Renal cortical epithelial cell (primary cell): ENCODE measurements at places on chromosomes 2 and 18.

- no peak for DNase-seq
Observed at GRCh38 chr18:22627506-22627905, 209.8 kb upstream of the CTAGE1 start.

DNA sequence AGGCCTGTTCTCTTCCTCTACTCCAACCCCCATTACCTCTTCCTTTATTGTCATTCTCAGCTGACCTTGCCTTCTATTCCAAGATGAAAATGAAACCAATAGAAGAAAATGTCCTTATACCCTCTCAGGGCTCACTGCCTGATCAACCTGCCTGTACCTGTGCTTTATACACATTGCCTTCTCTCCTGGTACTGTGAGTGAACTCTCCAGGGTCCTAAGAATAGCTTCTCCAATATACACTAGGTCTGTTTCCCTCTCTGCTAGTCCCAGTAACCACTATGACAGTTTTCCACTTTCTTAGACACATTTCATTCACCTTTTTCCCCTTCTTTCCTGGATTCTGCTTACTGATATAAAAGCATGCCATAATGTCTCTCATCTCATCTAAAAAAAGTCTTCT, 85.7 kb downstream of the FSHR start:
- no peak for DNase-seq

DNA sequence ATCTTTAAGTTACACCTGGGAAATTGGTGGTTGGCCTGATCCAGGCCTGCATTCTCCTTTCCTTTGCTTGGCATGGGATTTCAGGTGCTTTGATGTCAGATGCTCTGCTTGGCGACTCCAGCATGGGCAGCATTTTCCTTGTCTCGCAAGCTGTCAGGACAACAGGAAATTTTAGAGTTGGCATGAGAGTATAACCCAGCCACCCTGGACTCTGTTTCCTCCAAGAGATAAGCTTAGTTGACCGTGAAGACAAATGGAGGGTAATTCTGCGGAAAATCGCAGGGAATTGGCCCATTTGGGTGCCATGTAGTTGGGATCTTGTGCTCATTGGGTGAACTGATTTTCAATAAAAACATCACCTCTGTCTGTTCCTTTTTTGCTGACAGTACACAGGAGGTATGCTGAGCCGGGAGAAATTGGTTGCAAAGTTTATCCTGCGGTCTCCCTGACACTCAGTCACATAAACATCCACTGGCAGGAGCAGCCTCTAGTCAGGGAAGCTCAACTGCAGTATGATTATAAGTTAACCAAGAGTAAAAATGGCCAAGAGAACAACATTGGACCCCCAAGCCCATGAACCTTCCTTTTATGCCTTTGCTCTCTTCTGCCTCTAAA, 409.9 kb downstream of the SETBP1 start:
- DNase-seq, result peak; percentile 3

GRCh38 chr2:193187816-193188215, 993.1 kb upstream of the TMEFF2 start:
- no peak for DNase-seq

GRCh38 chr2:46445556-46445955, 33.8 kb upstream of the TMEM247 start:
- no peak for DNase-seq

DNA sequence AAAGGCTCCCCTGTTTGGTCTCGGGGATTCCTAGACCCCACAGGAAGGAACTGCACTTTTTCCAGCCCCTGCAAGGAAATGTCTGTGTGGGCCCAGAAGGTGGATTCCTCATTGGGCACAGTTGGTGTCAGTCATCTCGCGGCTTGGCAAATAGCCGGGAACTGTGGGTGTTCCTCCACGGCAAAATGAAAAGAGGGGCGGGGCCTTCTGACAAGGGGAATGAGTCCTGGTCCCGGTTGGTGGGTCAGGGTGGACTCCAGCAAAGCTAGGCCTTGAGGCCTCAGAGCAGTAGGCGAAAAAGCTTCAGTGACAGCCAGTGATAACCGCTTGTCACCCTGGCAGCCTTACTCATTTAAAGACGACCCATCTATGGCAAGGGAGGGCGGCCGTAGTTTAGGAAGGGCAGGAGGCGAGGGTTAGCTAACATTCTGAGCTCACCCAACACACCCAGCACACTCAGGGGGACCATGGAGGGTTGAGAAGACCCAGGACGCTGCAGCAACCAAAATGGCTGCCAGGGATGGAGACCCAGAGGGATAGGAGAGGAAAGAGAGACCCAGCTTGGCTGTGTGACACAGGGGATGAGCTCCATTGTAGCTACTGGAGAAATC, 16.5 kb downstream of the SLC4A3 start:
- no peak for DNase-seq

- DNase-seq, result no peak
Observed at GRCh38 chr2:1496359-1496821, 83.1 kb downstream of the TPO start.

- peak; percentile 66 for DNase-seq
Observed at GRCh38 chr2:181138816-181139215, 158.4 kb downstream of the UBE2E3 start.

GRCh38 chr2:173050684-173051083, 25.0 kb upstream of the MAP3K20 start:
- no peak for DNase-seq

DNA sequence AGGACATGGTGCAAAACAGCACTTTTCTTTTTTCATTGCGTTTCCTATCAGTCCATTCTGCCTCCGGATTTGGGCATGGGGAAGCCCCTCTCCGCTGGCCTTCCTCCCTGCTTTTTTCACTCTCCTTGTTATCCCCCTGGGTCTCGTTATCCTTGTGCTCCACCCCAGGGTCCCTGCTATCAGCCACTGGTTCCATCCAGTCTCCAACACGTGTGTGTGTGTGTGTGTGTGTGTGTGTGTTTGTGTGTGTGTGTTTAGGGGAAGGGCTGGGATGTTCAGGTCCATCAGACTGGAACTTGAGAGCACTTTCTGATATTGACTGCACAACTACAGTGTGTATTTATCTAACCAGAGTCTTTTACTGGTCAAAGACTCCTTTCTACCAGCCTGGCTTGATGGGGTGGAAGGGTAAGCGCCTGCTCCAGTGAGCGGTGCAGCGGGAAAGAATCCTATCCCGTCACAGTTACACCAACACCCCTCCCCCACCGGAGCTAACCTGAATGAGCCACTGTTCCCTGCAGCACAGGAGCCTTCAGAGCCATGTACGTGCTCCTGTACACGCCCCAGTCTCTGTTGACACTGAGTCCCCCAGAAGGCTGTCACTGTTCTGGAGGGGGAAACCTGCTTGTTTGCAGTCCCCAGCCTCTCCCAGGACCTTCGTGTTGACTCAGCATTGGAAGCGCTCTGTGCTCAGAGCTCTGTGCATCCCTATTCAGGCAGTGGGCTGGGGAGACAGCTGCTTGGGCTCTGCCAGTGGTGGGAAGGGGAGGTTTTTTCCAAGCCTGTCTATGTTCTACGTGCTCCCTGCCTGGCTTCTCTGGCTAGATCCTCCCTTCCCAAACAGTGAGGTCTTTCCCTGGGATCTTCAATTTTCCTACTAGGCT, 4.6 kb downstream of the INHA start:
- DNase-seq, result peak; percentile 47

GRCh38 chr18:3804336-3804735, 354.4 kb downstream of the TGIF1 start:
- DNase-seq, result no peak

DNA sequence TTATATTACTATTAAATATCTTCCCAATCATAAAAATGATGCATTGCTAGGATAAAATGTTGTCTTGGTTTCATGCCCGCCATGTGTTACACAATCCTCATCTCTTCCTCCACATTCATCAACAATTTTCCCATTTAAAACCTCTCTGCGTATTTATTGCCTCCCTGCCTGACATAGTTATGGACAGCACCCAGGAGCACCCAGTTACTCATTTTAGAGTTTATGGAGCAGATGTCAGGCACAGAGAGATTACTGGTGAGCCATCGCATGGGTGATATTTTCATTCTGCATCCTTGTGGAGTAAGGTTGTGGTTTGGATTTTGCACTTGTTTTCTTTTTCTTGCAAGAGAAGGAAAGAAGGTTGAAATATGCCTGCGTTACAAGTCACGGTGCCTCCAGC, 116.7 kb upstream of the NPAS2 start:
- DNase-seq, result no peak

DNA sequence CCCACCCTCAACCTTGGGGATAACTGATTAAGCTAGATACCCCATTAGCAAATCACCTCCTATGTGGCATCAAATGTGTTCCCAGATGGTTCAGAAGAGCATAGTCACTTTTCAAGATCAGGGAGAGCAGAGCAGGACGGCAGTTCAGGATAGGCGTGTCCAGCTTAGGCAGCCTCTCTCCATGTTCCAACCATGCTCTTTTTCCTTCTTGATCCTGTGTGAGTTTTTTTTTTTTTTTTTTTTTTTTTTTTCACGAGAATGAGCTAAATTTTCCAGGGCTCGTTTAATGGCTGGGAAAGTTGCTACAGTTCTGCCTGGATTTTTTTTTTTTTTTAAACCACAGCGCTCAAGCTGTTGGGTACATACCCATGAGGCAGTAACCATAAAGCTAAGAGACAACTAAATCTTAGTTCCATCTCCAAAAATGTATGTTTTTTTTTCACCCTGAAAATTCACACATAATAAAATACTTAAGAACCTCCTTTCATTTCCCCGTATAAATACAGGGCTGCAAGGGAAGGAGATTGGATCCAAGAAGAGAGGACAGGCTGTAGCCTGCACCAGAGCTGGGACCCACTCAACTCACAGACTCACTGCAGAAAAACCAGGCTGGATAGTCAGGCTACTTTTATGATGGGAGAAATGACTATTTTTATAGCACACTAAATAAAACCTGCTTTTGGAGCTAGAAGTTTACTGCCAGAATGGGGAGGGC, 244.3 kb downstream of the SETBP1 start:
- no peak for DNase-seq

GRCh38 chr2:21382701-21383520, 259.1 kb downstream of the TDRD15 start:
- DNase-seq, result no peak

- no peak for DNase-seq
Observed at GRCh38 chr2:99780276-99780675, 290.5 kb upstream of the REV1 start.

- no peak for DNase-seq
Observed at GRCh38 chr2:131022731-131023130, 70.5 kb downstream of the FAM168B start.

DNA sequence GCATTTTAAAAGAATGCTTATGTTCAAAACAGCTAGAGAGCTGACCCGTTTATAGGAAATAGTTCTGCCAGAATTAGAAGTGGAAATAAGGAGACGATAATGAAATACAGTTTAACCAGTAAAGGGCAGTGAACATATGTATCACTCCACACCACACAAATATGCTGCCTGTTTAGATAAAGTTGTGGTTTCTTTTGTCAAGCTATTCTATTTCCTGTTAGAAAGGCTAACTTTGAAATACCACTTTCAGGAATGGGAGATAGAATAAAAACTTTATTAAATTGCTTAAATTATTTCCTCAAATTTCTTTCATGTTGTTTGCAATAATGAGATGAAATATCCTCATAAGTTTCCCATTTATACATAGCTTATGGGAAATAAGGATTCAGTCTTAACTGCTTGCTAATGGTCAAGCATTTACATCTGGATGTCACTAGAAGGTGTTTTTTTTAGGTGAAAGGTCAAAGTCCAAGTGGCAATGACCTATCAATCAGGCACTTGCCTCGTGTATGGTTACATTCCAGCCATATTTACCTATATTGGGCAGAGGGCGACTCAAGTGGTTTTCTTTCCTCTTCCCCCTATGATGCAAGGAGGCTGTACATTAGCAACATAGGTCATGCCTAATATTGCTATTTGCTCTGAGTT, 148.9 kb downstream of the ZEB2 start:
- no peak for DNase-seq

DNA sequence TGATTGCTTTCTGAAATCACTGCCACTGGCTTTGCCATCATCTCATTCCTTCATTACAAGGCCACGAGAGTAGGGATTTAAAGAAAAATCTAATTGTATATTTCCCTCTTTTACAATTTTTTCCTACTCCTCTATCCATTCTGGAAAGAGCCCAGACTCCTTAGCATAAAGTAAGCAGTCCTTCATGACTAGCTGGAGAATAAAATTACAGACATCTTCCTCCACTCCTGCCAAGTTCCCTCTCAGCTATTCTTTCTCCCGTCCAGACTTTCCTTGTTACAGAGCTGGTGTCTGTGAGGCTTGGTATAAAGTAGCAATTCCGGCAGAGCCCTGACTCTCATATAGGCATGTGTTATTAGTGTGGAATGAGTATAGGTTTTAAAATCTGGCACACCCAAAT, 806.8 kb downstream of the PLCL1 start:
- DNase-seq, result no peak

DNA sequence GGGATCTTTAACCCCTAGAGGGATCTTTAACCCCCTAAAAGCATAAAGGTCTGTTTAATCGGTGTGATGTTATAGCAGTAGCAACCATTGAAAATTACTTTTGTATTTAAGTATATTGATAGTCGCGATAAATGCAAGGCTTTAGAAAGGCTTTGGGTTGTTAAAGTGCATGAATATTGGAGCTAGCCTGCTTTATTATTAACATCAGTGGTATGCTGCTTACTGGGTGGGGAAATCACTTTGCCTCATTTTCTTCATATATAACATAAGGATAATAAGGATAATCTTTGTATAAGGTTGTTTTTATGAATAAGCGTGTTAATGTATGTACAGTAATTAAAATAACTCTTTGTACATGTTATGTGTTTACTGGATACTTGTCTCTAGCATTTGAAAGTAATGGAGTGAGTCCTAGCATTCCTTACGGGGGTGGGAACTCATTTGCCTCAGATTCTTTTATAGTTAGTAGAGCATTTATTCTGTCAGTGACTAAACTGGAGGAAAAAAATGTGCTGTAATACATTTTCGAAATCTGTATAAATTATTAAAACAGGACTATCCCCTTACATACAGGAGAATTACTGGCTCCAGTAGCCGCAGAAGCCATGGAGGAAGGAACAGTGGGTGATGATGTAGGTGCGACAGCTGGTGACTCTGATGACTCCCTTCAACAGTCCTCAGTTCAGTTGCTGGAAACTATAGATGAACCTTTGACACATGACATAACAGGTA, 122.2 kb downstream of the BIRC6 start:
- DNase-seq, result peak; percentile 51

- DNase-seq, result no peak
Observed at GRCh38 chr2:129297430-129297829, 682.0 kb upstream of the RAB6C start.
